ENCODE measurements at places on chromosomes 16 and 17.

DNA sequence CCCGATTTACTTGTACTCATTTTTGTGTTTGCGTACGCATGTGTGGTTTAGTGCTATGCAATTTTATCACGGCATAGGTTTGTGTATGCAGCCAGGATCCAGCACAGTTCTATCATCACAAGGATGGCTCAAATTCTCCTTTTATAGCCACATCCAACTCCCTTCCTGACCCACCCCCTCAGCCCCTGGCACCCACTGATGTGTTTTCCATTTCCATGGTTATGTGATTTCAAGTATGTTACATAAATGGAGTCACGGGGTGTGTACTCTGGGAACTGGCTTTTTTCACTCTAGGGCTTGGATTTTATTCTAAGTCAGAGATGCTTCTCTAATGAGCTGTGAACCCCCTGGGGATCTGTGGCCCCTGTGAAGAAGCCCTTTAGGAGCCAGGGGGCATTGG lies 16.8 kb downstream of the IL4R start:
- DNase-seq = no peak

DNA sequence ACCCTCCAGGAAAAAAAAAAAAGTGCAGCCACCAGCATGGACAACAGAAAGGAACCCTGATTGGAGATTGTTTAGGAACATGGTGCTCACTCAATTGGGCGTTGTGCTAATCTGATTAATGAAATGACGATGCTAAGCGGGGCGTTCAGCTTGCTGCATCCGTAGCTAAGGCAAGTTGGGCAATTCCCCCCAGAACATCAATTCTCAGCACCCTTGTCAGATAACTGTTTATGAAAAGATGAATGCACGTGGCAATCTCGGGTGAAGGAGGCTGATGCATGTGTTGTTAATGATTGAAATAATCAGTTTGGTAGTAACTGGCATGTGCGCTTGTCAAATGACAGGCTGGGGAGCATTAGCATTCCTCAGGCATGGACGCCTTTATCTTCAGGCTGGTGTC lies 57.0 kb downstream of the HS3ST3A1 start:
- peak; percentile 7 for DNase-seq

DNA sequence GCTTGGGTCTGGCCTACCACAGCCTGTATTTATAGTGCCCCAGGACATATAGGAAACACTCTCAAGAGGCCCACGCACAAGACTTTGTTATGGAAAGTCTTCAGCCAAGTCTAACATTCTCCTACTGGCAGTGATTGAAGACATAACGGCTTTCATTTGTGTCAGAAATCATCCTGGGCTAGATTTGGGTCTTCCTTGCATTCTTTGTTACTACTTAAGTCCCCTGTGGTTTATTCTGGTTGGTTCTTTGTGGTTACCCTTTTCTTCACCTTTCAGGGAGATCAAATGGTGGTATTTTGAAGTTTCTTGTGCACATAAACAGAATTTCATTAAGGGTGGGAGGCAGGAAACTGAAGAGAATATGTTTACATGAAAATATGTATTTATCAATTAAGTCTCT lies 37.7 kb downstream of the REXO5 start:
- DNase-seq = no peak

- DNase-seq = no peak
These were observed 59.7 kb downstream of the ABCC6 start for GRCh38 chr16:16163571-16163970.

- DNase-seq = no peak
These were observed 6.0 kb downstream of the NDUFAF8 start for GRCh38 chr17:81245024-81245664.

GRCh38 chr16:15983898-15984297 lies 34.5 kb downstream of the ABCC1 start:
- no peak for DNase-seq

DNA sequence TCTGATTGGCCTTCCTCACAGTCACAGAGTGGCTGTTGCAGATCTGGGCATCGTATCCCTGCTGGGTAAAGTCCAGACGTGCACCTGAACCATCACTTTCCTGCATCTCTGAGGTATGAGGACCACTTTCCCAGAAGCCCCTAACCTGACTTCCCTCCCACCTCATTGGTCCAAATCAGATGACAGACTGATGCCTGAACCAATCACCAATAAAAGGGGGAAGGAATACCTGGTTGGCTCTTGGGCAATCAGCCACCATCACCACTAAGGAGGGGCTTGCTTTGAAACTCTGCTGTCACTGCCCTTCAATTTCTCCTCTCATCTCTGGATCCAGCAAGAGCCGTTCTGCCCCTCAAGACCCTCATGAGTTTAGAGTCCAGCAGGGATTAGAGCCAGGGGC lies 13.6 kb upstream of the WFDC1 start:
- no peak for DNase-seq

GRCh38 chr16:3173892-3174617 lies 13.9 kb upstream of the OR1F1 start:
- peak; percentile 63 for DNase-seq

- DNase-seq = no peak
These were observed 3.0 kb upstream of the KAT8 start for GRCh38 chr16:31114468-31114867.

GRCh38 chr17:64017381-64017980 lies 3.0 kb downstream of the ICAM2 start:
- no peak for DNase-seq

- DNase-seq = no peak
These were observed 7.8 kb upstream of the MAPK7 start for GRCh38 chr17:19370493-19370960.

- DNase-seq = no peak
These were observed 88.0 kb downstream of the USP22 start for GRCh38 chr17:20954794-20955193.

GRCh38 chr17:71217769-71218168 lies 903.1 kb upstream of the SOX9 start:
- DNase-seq = no peak

- no peak for DNase-seq
These were observed 145.6 kb downstream of the ANKFN1 start for GRCh38 chr17:56298846-56299245.

DNA sequence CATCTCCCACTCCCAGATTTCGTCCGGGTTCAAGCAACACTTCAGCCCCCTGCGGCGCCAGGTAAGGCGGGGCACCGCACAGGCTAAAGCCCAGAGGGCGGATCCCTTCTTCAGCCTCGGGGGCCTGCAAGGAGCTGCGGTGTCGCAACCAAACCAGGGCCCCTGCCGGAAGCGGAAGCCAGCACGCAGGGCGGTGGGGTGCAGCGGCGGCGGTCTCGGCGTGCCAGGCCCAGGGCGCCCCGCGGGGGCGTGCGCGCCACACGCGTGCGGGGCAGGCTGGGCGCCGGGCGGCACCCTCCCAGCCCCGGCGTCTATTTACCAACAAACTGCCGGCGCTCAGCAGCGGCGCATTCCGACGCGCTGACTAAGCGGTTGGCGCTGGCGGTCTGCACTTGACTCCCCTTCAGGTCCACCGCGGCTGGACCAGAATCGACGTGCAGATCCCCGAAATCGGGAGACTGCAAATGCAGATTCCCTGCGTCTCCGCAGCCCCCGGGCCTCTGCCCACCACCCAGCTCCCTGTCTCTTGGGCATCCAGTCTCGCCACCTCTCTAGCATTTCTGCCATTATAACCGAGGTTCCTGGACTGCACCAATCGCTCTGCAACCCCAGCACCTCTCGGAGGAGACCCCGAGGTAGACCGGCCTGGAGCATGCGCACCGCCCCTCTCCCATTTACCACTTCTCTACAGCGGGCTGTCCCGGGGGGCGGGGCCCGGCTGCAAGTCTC lies 421 bp upstream of the DLX4 start:
- peak; percentile 97 for DNase-seq

- no peak for DNase-seq
These were observed 54.8 kb upstream of the BCAR1 start for GRCh38 chr16:75306099-75306762.

DNA sequence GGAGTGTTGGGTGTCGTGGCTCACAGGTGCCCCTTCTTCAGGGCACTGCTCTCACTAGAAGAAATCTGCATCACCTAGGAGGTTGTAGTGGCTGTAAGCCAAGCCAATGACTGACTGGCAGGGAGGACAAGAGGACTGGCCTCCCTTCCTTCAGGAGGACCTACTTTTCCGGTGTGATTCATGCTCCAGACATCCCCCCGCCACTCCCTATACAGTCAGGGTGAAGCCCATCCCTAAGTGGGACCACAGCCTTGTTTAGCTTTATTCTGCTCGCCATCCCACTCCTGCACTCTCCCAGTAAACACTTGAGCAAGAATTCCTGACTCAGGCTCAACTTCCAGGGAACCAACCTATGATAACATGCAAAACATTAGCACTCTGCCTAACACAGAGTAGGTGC lies 67.0 kb downstream of the PLCG2 start:
- DNase-seq = peak; percentile 32

- peak; percentile 8 for DNase-seq
These were observed at the start of gene TEX14 for GRCh38 chr17:58691701-58692238. TSS of gene TEX14 (minus strand) at chr17:58692045. CDS start at chr17:58652001, 40,044 bp downstream.

- DNase-seq = peak; percentile 40
These were observed 63.3 kb upstream of the MTMR4 start for GRCh38 chr17:58577696-58578095.

GRCh38 chr16:56298948-56299596 lies 107.8 kb downstream of the GNAO1 start:
- no peak for DNase-seq

DNA sequence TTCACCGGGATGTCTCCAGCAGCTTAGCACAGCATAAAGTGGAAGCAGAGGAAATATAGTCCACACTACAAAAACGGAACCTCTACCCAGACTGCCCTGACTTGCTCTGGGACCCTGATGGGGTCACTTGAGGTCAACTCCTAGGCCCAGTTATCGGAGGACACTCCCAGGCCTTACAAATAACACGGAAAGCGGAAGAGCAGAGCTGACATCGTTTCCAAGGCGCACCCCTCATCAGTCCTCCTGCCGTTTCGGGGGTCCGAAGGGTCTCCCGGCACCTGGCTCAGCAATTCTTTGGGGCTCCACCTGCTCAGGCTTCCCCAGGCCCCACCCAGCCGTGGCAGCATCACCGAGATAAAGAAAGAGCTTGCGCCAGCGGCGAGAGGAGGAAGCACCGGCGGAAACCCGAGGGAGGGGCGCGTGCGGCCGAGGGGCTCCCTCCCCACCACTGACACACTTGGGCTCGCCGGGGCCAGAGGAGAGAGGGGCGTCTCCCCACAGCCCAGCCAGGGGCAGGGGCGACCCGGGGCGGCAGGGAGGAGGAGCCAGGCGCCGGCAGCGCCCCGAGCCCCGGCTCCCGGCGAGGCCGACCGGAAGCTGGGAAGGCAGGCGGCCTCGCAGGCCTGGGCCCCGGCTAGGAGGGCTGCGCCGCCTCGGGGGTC lies 727 bp downstream of the CORO7 start:
- DNase-seq = no peak

DNA sequence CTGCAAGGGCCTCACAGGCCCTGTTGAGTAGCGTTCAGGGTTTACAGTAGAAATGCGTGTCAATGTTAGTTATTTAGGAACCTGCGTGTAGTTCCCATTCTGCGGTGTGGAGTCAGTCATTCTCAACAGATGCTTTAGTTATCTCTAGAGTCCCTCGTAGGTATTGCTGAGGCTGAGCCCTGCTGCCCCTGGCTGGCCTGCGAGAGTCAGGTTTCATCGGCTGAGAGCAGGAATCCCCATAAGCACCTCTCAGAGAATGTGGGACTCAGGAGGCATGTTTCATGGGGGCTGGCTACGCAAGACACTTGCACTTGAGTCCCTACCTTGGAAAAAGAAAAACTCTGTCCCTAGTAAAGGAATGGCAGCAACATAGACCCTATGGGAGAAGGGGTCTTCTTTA lies 347.5 kb upstream of the ASIC2 start:
- no peak for DNase-seq

DNA sequence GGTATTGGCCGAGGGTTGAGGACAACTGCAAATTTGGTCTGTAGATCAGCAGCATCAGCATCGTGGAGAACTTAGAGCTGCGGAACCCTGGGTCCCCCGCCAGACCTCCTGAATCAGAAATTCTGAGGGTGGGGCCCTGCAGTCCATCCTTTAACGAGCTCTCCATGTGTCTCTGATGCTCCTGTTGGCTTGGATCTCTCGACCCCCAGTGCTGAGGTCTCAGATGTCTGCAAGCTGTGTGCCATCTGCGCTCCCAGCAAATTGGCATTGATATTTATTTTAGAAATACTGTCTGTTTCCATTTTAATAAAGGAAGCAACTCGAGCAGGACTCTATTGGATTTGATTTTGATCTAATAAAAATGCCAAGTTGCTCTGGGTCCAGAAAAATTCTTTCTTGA lies 250.0 kb downstream of the KATNIP start:
- DNase-seq = no peak

- DNase-seq = no peak
These were observed 117.1 kb upstream of the COX10 start for GRCh38 chr17:13952009-13952750.

- DNase-seq = no peak
These were observed 4.6 kb downstream of the RBBP6 start for GRCh38 chr16:24543949-24544348.

DNA sequence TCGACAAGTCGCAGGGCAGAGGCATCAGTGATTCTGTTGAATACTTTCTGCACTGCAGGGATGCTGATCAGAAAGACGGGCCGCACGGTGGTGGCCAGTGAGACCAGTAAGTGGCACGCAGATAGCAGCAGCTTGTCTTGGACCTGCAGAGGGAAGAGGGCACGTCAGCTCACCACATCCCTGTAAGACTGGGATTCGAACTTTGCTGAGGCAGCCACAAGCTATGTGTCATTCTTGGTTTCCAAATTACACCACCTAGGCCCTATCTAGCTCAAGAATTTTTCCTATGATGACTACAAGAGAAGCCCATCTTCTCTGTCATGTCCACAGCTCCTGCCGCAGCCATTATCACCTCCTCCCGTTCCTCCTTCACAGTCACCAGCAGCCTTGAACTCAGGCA lies 49.4 kb upstream of the GSG1L start:
- DNase-seq = no peak

- DNase-seq = no peak
These were observed 20.5 kb downstream of the XYLT1 start for GRCh38 chr16:17450291-17450690.

GRCh38 chr16:14505846-14506245 lies 124.2 kb downstream of the PARN start:
- no peak for DNase-seq

DNA sequence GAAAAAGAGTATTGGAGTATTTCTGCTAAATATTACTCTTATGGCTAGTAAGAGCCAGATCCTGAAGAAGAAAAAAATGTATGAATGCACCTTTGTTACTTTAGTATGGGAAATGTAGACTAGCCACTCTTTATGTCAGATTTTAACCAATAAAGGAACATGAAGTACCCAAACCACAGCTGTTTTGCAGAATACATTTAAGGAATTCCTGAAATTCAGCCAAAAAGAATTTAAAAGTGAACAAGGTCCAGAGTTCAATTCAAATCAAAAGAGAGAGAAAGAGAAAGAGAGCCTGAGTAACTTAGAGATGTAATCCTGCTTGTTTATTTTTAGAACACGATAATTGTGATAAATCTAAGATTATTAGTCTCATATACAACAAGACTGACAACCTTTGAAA lies 1.2 kb downstream of the KCNJ16 start:
- DNase-seq = no peak
